RWPE2 (cell line): ENCODE measurements at places on chromosomes 6 and 20.

GRCh38 chr20:63177785-63178445 lies 38.0 kb downstream of the YTHDF1 start:
- DNase-seq, result no peak

DNA sequence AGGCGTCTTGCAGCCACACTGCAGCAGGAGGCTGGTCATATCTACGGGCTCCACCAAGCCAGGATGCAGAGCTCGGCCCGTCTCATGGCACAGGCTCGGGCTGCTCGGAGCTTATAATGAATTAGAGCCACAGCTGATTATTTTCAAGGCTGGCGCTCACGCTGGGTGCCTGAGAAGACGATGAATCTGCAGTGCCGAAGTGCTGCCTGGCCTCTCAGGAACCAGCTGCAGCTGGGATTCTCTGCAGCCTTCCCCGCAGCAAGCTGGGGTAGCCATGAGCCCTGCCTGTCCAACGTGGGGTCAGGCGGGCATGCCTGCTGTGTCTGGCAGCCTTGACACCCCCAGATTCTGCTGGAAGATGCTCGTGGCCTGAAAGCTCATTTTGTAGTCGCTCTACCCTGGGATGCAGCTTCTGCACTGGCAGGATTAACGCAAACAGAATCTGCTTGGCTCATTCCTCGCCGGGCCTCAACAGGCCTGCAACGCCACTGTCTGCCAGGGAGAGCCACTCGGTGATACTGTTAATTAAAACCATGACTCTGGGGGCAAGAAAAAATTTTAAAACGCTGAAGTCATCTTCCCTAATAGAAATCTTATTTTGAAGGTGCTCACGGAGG lies 104.3 kb downstream of the CDH26 start:
- DNase-seq, result peak; percentile 80

- DNase-seq, result no peak
These were observed 1054.3 kb downstream of the EPHA7 start for GRCh38 chr6:92364948-92365541.

DNA sequence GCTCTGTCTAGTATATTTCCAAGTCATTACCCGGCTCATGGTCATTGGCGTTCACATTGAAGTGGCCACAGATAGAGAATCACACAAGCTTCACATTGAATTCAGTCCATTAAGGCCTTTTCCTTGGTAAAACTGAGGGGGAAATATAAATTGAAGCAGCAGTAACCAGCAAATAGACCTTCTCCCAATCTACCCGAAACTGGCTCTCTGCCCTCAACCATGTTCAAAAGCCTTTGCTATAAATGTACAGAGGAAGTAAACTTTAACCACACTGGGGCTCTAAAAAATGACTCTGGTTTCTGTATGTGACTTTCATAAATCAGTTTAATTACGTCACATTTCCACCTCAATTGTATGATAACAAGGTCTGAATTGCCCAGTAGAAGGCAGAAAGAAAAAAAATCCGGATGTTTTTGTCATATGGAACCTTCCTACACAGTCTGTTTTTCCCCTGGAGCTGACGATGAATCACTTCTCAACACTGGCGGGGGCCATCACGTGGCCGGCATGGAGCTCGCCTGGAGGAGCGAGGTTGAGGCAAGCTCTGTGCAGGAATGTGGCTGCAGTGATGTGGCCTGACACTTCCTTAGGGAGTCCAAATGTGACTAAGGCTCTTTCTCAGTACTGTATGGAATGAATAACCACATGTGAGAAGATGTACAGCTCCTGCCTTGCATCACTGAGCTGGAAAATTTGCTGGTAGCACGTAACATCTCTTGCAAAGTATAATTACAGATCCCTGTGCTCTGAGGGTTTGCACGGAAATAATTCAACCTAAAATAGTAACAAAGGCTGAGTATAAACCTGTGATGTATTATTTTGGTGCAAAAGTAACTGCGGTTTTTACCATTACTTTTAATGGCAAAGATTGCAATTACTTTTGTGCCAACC lies 58.6 kb upstream of the SNX9 start:
- peak; percentile 98 for DNase-seq

- DNase-seq, result no peak
These were observed 904 bp downstream of the MKKS start for GRCh38 chr20:10433014-10433622.

- no peak for DNase-seq
These were observed 47.1 kb downstream of the NEDD9 start for GRCh38 chr6:11185204-11185842.

DNA sequence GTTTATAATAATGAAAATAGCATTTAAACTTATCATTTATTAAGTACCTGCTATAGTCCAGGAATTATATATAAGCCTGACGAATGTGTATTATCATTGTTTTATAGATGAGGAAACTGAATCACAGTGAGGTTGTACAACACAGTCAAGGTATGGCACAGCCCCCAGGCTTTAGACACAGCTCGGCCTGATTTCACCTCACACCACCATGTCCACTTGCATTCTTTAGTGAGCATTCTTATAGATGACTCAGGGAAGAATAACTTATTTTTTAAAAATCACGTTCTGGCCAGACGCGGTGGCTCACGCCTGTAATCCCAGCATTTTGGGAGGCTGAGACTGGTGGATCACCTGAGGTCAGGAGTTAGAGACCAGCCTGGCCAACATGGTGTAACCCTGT lies 289.0 kb downstream of the SYNE1 start:
- no peak for DNase-seq

DNA sequence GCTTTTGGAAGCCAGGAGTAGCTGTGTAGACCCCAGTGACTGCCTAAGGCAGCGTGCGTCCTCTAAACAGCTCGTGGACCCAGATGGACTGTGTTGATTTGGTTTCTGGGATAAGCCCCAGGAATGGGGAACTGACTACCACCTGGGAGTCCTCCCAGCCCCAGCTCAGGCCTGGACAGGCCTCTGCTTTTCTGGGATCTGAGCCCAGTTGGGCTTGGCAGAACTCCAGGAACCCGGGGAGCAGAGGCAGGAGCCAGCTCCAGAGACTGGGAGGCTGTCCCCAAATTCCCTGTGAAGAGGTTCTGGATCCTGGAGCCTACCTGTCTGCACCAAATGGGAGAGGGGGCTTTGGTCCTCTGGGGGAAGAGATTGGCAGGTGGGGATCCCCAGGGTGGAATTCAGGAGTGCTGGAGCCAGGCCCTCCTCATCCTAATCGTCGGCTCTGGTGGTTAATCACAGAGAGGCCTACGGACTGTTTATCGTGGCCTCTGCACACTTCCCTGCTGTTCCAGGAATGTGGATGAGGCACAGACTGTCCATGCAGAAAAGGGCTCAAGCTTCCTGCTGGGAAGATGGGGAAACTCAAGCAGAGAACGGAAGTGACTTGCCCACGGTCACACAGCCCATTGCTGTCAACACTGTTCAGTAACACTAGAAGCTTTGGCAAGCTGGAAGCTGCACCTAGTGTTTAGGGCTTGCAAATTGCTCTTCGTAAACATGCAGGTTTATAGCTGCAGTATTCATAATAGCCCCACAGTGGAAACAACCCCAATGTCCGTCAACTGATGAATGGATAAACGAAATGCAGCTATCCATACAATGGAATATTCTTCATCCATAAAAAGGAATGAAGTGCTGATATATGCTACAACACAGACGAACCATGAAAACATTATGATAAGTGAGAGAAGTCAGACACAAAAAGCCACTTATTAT lies 100.6 kb downstream of the KCNB1 start:
- peak; percentile 99 for DNase-seq

DNA sequence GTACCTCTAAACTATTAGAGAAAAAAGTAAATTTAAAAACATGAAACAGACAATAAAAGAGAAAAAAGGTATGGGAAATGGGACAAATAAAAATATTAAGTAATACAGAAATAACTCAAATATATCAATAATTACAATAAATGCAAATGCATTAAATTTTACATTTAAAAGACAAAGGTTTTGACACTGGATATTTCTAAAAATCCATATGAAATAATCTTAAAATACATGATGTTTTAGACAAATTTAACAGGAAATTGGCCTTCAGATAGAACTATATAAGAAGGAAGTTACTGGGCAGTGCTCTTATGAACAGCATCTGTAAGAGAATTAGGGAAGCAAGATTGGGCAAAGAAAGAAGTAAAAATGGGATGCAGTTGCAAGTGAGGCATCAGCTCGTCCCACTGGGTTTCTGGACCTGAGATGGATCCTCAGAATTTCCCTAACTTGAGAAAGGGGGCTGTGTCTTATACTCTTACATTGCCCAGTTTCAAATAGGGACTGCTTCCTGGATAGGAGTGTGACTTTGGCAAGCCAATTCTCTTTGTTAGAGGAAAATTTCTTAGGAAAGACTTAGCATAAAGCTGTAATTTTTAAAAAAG lies 376.7 kb downstream of the SMOC2 start:
- DNase-seq, result no peak

DNA sequence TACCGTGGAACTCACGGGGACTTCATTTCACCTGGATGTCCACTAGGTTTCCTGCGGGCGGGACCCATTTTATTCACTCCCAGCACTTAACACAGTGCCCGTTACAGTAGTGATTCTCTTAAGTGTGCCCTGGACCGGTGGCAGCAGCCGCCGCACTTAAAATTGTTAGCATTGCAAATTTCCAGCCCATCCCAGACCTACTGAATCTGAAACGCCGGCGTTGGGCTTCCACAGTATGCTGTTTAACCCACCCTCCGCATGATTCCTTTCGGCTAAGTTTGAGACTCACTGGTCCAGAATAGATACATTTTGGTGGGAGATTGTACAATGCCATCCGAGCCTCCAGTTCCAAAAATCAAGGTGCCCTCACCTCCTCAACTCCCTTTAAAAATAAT lies 967 bp downstream of the SMPDL3A start:
- DNase-seq, result no peak

DNA sequence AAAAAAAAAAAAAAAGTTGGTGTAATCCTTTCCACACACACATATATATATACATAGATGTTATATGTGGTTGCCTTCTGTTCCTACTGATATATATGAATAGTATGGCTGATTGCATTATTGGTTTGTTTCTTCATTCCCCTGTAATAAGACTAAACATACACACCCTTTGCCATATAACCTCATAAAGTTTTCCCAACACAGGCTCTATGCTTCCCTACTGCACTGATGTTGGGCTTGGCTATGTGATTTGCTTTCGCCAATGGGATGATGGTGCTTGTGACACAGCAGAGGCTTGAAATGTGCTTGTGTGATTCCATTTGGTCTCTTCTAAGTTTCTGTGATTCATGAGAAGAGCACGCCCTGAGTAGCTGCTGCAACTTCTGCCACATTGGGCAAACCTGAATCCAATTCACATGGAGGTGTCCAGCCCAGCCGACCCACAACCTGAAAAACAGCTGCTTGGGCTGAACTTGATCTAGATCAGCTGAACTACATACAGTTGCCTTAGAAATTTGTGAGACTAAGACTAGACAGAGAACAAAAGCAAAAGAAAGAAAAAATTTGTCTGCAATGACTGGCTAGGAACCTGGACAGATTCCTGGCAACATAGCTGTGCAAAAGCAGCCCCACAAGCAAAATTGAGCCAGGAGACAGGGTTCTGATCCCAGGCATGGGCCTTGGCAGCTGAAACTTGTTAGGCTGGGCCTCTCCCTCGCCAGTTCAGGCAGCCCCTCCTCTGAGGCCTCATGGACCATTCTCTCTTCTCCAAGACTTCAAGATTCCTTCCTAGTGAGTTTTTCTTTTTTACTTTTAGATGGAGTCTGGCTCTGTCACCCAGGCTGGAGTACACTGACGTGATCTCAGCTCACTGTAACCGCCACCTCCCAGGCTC lies 13.4 kb upstream of the TBC1D20 start:
- DNase-seq, result no peak

GRCh38 chr20:11700831-11701230 lies 216.9 kb upstream of the BTBD3 start:
- no peak for DNase-seq

GRCh38 chr6:116191881-116192280 lies 62.0 kb downstream of the TSPYL4 start:
- no peak for DNase-seq

GRCh38 chr20:57247292-57247965 lies 19.0 kb downstream of the BMP7 start:
- DNase-seq, result no peak

- DNase-seq, result no peak
These were observed 27.1 kb upstream of the SYNCRIP start for GRCh38 chr6:85669735-85670194.

DNA sequence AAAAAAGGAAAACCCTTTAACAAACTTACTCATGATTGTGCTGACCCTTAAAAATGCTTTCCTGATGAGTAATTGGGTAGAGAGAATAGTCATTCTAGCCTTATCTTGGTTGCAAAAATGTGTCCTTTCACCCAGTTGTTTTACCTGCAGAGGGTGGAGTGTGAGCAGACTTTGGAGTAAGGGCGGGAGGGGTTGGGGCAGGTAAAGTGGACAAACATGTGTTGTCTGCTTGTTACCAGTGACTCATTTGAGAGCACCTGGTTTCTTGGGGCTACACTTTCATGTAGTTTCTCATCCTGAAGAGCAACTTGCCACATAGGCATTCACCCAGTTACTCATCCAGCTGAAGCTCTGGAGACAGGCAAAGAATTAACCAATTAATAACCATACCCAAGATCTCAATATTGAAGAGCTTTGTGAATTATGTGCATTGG lies 121.1 kb downstream of the TNFRSF21 start:
- peak; percentile 87 for DNase-seq

DNA sequence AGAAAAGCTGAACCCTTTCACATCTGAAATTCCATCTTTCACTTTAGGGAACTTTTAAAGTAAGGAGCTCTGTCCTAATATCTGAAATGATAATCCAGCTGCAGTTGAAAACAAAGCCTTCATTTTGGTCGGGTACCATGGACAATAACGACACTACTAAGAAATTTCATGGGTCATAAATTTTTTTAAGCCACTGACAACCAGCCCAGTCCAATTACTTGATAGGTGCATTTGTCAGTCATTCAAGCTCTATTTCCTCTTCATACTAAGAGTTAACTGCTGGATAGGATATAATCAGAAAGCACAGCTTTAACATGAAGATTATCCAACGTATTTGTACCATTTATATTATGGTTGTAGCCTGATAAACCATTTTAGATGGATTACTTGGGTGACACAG lies 52.5 kb downstream of the MMUT start:
- no peak for DNase-seq

DNA sequence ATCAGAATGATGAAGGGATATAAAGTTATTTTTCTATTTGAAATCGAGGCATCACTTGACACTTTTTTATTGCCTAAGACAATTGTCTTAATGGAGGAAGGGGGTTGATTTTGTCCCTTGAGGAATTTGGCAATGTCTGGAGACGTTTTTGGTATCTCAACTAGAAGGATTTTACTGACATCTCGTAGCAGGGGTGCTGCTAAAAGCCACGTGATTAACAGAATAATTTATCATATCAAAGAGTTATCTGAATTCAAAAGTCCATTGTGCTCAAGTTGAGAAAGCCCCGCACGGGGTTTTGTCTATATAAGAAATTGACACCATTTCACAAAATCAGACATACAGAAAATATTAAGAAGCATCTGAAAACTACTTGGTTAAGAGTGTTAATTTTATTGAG lies 1.5 kb upstream of the TAAR6 start:
- no peak for DNase-seq

DNA sequence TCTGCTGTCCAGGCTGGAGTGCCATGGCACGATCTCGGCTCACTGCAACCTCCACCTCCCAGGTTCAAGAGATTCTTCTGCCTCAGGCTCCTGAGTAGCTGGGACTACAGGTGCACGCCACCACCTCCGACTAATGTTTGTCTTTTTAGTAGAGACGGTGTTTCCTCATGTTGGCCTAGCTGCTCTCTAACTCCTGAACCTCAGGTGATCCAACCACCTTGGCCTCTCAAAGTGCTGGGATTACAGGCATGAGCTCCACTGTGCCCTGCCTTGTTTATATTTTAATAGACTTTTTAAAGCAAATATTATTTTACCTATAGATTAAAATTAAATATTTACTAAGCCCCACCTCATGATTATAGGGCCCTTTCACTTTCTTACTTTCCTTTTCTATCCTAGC lies 483.2 kb upstream of the EPHA7 start:
- DNase-seq, result no peak
